ENCODE measurements at places on chromosomes 6 and 20.

GRCh38 chr6:10584607-10585006, 63.5 kb downstream of the GCNT2 start:
- DNase-seq, result no peak

GRCh38 chr6:96468681-96469224, 52.9 kb upstream of the UFL1 start:
- peak; percentile 30 for DNase-seq

DNA sequence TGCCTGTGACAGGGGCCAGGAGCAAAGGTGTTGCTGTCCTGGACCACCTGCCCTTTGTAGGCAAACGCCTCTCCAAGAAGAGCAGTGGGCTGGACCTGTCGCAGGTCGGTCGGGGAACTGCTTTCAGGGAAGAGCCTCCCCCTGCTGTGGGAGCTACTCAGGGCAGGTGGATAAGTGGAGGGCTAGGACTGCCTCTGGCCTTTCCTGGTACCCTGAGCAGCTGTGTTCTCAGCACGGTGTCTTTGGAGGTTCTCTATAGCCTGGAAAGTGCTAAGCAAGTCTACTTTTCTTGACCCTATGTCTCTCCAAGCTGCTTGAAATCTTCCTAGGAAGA, 35.0 kb downstream of the BPIFB1 start:
- DNase-seq, result no peak

- DNase-seq, result no peak
Measured at GRCh38 chr20:18284805-18285533, 3.4 kb upstream of the ZNF133 start.

- no peak for DNase-seq
Measured at GRCh38 chr6:25457516-25457915, 178.3 kb downstream of the CARMIL1 start.

DNA sequence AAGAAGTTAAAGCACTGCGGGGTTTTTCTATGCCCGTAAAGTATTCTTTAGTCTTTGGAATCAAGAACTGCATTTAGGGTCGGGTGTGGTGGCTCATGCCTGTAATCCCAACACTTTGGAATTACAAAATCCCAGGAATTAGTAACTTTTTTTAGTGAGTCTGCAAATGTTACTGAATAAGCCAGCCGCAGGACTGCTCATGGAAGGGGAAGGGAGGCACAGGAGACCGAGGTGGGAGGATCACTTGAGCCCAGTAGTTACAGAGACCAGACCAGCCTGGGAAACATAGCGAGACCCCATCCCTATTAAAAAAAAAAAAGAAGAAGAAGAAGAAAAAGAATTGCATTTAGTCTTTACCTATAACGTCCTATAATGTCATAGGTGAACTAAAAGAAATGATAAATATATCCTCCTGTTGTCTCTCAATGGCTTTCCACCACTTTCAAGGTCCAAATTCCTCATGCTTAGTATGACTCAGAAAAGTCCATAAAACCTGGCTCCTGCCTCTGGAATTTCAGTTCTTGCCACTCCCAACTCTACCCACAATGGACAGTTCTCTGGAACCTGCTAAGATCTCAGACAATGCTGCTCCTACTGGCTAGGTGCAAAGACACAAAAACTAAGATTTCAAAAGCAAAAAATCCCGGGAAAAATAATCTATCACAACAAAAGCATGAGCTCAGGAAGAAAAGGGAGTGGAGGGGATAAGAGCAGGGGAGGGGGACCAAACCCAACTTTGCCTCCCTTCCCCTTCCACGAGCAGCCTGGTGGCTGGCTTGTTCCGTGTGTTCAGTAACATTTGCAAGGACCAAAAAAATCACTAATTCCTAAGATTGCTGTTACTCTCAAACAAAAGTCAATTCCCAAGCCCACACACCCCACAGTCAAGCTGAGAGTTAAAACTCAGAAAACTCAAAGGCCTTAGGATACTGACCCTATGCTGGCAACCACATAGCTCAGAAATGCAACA, 39.0 kb downstream of the B4GALT5 start:
- no peak for DNase-seq

GRCh38 chr6:163599136-163599535, 184.6 kb downstream of the QKI start:
- DNase-seq, result no peak

DNA sequence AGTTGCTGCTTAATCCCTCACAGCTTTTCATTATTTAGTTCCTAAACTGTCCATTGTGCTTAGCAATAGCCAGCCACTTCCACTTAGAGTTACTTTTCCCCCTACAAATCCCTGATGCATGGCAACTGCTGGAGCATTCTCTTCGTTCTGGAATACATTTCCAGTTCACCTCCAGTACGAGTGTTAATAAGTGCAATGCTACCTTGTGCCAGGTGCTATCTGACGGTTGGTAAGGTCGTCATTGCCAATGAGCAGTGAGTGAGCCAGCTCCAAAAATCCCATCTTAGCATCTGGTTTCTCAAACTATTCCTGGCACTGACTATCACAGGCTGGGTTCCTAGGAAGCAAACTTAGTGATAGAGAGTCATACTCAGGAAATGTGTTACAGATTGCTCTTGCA, 114.1 kb upstream of the ADGRF1 start:
- no peak for DNase-seq

DNA sequence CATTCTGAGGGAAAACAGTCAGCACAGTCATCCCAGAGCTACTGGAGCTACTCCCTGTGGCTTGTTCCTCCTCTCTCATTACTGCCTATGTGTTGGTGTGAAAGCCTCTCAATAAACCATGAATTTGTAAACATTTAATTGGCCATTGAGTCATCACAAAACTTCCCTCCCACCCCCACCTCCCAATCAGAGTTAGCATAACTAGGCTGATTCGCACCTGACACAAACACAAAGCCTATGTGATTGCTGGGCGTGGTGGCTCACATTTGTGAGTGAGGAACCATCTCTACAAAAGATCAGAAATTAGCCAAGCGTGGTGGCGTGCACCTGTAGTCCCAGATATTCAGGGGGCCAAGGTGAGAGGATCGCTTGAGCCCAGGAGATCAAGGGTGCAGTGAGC, 17.1 kb upstream of the SNTA1 start:
- peak; percentile 28 for DNase-seq

DNA sequence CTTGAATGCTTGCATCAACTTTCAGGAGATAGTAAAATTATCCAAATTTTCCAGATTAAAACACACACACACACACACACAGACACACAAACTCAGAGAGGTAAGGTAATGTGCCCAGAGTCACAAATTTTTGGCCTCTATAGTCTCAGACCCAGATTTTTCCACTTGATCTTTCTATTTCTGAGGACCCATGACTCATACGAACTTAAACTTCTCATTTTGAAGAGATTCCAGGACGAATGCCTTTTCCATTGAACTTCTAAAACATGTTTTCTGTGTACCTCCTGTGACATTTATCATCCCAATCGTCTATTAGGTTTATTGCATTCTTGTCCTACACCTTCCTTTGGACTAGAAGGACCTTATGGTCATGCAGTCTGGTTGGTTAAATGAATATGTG, 172.9 kb upstream of the COL21A1 start:
- DNase-seq, result no peak

DNA sequence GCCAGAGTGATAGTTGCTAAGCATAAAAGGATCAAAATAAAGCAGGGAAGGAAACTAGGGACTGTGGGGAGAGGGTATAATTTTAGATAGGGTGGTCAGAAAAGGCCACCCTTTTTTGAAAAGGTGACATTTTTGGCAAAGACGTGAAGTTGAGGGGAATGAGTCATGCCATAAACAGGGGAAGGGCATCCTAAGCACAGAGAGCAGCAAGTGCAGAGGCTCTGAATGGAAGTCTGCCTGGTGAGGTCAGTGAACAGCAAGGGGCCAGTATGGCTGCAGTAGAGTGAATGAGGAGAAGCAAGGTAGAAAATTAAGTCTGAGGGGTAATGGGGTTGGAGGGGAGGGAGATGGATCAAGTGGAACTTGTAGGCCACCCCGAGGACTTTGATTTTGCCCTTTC, 2.4 kb downstream of the KLC4 start:
- no peak for DNase-seq

DNA sequence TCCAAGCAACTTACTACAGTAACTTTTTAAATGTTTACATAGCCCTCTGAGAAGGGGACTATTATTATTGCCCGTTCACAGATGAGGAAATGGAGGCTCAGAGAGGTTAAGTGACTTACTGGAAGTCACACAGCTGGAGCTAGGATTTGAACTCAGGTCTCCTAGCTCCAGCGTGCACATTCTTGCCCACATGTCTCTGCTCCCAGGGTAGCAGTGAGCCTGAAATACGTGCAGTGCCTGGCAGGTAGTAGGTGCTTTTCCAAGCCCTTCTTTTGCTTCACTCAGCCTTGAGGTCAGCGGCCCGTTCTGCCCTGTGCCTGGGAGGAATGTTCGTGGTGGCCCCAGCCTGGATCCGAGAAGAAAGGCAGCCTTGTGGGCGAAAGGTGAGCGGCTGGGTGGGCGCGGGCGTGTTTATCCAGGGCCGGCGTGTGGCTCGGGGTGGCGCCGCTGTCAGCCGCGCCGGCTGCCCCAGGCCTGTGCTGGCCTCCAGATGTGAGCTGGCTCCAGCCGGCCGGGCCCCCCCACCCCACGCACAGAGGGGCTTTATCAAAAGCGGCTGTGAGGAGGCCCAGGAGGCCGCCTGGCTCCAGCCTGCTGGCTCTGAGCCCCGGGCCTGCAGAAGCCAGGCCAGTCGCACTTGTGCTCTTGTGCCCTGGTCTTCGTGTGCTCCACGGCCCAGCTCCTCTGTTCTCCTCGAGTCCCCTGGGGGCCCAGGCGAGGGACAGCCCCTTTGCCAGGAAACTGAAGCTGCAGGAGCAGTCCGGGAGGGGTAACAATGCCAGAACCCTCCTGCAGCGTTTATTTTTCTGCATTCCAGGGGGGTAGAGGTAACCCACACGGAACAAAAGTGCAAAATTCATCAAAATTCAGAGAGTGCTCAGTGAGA, 58.1 kb downstream of the UBE2V1 start:
- DNase-seq, result no peak

DNA sequence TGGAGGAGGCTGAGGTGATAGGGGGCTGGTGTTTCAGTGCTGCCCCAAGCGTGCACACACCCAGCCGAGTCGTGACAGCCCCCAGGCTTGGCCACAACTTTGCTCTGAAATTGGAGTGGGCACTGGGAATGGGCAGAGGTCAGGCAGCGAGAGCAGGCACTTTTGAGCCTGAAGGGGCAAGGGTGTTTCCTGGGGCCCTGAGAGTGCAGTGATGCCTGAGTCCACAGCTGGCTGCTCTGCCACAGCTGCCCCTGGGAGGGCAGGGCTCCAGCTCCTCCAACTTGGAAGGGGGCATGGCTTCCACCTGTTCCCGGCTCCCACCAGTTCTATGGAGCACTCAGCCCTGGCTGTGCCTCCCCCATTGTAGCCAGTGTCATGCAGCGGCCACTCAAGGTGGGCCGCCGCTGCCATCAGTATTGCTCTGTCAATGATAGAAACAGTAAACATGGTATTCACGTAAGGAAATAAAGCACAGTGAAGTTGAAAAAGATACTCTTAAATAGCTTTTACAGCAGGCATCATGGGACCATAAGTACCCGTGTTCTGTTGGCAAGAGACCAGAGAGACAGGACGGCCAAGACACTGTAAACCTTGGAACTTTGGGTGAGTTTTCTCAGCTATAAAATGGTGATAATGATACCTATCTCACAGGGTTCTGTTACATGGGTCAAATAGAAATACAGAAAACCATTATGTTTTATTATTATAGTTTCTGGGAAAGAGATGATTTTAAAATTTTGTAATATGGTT, 108.9 kb downstream of the THEMIS start:
- DNase-seq, result no peak

GRCh38 chr20:42435230-42435629, 754.5 kb downstream of the PTPRT start:
- no peak for DNase-seq

GRCh38 chr6:112279031-112279935, 24.9 kb upstream of the LAMA4 start:
- no peak for DNase-seq

- DNase-seq, result no peak
Measured at GRCh38 chr6:15479761-15480160, 183.1 kb downstream of the DTNBP1 start.

DNA sequence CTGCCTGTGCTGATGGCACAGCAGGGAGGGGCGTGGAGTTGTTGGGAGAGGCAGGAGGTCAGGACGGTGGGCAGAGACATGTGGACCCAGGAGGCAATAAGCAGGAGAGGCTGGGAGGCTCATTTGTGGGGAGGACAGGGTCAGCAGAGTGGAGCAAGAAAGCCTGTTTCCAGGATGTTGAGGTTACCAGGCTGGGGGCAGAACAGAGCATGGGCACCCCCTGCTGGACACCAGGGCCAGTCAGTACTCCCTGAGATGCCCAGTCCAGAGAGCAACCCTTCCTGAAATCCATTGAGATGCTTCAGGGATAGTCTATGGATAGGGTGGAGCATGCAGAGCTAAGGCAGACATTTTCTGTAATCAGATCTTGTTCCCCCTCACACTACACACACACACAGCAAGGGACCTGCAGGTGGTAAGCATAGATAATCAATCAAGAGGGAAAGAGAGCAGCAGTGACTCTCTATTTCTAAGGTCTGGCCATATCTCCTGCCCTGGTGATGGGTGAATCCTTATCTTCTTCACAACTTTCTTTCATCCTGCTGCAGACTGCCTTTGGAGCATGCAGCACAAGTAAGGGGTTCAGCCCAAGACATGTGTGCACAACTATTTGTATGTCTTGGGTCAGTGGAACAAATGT, 41.7 kb downstream of the MOCS1 start:
- no peak for DNase-seq

DNA sequence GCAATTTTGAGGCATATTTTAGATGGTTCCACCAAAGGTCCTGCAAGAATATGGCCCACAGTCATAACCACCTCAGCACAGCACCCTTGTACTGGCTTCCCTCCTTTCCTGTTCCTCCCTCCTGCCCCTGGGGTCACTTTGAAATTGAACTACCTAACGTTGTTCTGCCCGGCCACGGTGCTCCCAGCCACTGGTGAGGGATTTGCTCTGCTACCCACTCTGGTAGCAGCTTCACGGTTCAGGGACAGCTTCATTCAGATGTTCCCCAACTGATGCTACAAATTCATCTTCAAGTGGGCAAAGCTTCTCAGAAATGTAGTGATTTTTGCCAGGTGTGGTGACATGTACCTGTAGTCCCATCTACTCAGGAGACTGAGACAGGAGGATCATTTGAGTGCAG, 7.9 kb upstream of the NELFCD start:
- DNase-seq, result no peak

GRCh38 chr6:37696220-37696840, 1.4 kb downstream of the MDGA1 start:
- DNase-seq, result peak; percentile 50
